ENCODE measurements at places on chromosomes 7 and 10.

- no peak for DNase-seq
Observed at GRCh38 chr10:129659508-129660268, 192.6 kb downstream of the MGMT start.

DNA sequence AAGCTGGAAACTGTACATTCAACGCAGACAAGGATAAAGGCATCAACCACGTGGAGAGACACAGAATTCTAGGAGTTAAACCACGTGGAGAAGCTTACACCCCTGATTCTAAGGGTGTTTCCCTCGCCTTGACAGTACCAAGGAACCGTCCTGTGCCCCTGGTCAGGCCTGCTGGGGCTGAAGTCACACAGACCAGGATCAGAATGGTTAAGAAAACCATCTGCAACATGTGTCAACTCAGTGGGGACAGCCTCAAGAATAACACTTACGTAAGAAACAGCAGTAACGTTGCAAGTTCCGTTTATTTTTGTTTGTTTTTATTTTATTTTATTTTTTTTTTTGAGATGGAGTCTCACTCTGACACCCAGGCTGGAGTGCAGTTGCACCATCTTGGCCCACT is 55.6 kb downstream of the CHST15 start:
- no peak for DNase-seq

DNA sequence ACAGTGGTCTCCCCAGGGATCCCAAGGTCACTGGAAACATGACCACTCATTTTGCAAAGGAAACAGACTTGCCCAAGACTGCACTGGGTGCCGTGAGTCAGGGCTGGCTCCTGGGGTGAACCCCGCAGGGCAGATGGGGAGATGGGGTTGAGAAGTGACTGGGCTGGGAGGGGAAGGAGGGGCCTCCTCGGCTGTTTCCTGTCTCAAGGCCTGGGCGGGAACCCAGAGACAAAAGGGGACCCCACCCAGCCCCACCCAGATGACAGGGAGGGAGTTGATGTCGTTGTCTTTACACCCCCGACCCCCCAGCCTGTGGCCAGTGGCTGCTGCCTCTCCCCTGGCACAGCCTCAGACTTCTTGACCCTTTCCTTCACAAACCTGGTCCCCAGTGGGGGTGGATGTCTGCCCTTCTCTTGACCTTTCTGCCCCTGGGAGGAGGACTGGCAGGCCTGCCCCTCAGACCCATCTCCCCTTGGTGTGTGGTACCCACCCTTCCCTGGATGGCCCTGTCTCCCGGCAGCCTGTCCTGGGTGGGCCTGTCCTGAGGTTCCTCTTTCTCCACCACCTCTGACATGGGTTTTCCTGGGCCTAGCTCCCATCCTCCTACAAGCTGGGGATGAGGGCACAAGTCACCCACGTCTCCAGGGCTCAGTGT is 1.4 kb downstream of the MYO1G start:
- no peak for DNase-seq

DNA sequence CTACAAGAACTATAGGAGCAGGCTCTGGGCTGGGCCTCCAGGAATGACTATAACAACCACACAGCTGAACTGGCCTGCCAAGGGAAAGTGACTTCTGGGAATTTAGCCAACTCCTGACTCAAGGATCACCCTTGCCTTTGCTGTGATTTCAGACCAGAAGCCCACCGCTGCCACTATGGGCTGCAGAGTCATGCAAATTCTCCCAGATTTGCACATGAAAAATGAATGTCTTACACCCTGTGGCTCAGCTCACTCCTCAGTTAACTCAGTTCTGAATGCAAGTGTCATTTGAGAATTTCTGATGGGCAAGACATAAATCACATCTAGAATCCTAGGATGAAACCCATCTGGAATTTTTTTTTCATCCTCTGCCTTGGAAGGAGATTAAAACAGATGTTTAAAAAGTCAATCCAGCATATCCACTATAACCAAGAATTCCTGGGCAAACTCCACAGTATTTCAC is 186.5 kb upstream of the BET1 start:
- peak; percentile 66 for DNase-seq

GRCh38 chr7:52540041-52540440 is 495.4 kb upstream of the POM121L12 start:
- DNase-seq = peak; percentile 1

- no peak for DNase-seq
Observed at GRCh38 chr10:71028066-71028465, 139.7 kb upstream of the PCBD1 start.

DNA sequence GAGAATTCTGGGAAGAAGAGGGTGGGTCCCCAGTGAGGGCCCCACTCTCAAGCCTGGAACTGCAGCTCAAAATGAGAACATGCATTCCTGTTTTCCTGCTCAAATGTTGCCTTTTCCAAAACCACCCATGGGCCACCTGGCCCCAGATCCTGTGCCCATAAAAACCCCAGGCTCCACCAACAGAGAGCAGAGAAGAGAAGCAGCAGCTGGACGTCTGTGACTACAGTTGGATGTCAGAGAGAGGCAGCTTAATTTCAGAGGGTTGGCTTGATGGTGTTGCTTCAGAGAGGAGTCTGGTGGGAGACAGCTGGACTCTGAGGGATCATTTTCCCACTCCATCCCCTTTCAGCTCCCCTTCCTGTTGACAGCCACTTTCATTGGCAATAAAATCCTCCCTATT is 256.4 kb downstream of the FZD1 start:
- DNase-seq = no peak

DNA sequence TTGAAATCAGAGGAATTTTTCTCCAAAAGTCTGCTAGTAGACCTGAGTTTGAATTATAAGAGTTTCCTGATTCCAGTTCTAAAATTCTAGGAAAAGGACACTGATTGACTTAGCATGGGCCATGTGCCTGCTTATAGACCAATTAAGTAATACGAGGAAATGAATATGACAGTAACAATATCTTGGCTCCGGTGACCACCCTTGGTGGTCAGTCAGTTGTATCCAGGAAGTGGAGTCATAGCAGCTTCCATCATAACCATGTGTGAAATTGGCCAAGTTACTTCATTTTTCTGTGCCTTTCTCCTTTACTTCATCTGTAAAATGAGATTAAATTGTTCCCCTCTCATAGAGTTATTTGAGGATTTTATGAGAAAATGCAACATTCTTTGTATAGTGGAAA is 66.9 kb downstream of the MTPAP start:
- DNase-seq = no peak

DNA sequence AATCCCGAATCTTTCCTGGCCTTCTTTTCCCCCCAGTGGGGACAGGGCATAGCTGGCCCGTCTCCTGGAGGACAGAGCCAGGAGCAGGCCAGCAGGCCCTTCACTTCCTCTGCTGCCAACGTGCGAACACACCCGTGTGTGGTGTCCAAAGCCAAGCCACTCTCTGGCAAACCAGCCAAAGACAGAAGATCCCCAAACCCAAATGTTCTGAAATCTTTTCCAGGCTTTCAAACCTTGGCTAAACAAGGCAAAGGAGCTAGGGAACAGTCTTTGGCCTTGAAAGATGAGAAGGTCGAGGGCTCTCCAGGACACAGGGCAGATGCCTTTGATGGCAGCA is 63.0 kb downstream of the PROSER2 start:
- DNase-seq = no peak

DNA sequence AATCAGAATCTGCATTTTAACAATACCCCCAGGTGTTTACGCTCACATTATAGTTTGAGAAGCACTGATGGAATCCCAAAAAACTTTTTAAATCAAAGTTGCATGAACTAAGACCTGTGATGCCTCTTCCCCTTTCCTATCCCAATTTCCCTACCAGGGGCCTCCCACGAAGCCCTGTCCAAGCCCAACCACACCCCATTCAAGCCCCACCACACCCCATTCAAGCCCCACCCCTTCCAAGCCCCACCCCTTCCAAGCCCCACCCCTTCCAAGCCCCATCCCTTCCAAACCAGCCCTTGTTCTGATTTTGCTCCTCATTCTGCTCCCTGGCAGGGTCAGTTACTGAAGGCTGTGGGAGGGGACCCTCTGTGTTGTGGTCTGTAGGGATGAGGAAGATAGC is 9.8 kb upstream of the AQP1 start:
- no peak for DNase-seq

DNA sequence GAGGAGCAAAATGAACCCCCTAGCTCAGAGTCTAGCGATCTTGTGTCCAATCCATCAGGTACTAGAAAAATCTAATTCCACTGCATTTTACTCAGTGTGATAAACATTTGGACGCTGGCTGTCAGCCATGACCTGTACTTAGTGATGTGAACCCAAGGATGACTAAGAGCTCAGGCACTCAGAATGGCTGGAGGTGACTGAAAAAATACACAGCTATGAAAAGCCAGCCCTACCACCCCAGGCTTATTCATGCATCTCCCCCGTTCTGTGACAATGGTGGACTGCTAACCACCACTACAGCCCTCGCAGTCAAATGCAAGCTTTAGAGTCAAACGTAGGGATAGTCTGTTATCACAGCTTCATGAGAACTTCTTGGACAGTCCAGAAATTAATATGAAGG is 14.9 kb downstream of the AFAP1L2 start:
- peak; percentile 64 for DNase-seq

DNA sequence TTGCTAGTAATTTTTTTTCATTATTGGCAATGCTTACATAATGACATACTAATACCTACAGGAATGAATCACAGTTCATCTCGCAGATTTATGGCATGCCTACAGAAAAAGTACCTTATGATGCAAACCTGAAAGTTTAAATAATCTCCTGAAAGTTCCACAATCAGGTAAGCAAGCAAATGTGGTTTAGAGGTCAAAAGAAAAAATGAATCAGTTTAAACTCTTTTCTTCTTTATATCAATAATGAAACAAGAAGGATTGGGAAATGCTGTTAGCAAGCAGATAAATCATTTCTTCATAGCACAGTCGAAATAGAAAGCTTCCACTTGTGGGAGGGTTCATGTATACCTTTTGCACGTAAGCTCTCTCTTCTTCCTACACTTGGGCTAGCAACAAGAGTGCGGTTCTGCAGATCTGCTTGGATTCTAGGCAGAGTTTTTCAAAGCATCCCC is 53.7 kb upstream of the MTPN start:
- peak; percentile 66 for DNase-seq

- DNase-seq = no peak
Observed at GRCh38 chr7:97014145-97014750, 8.9 kb downstream of the DLX6 start.

GRCh38 chr10:43648398-43649184 is at the start of gene ZNF32:
TSS of gene ZNF32 (minus strand) at chr10:43648881. CDS start at chr10:43646133, 2,748 bp downstream.
- peak; percentile 73 for DNase-seq

DNA sequence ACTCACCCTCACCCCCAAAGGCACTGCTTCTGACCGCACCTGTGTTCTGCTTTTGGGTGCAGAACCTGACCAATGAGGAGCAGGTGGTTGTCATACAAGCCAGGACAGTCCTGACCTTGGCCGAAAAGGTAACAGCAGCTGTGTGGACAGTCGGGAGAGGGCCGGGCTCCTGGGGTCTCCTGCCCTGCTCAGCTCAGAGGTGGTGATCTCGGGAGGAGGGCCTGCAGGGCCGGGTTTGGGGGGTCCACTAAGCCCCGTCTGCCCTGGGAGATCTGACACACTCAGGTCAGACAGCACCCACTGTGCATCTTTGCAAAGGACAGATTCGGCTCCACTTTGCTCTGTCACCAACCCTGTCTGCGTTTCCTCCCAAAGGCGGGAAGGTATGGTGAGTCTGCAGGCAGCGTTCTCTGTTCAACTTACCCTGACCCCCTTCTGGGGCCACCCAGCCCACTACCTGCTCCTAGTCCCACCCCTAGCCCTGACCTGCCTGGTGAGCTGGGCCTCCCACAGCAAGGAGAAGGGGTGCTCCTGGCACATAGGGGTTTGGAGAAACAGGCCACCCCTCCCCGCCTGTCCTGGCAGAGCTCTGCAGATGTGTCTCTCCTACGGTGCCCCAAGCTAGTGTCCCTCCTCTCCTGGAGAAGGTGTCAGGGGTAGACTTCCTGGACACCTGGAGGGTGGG is 33.7 kb upstream of the DPYSL4 start:
- no peak for DNase-seq

- DNase-seq = peak; percentile 11
Observed at GRCh38 chr7:127514499-127514898, 70.9 kb downstream of the GCC1 start.

- DNase-seq = no peak
Observed at GRCh38 chr7:127594490-127594889, 954 bp downstream of the FSCN3 start.

DNA sequence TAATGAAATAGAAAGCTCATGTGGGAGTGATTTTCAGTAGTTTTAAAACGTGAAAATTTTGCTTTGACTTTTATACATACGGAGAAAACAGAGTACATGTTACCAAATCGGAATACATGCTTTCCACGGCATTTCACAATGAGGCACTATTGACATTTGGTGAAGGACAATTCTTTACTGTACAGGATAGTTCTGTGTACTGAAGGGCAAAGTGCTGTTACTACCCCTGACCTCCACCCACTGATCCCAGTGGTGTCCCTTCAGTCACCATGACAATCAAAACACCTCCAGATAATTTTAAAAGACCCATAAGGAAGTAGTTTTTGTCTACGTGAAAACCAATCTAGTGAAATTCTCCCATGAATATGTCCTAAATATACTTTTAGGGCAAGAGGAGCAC is 33.1 kb upstream of the ANK3 start:
- DNase-seq = no peak

DNA sequence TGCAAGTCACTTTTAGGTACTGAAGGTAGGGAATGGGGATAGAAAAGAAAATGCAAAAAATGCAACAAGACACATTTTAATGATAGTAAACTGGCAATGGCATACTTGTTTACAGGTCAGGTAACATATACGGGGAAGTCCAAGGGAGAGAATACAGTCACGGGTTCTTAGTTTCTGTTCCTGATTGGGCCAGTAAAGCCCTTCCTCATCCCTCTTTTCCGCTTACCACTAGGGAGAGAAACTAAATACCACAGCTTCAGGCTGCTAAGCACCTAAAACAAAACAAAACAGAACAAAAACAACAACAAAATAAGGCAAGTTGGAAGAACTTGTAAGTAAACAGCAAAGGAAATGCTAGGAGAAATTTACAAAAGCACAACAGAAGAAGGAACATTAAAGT is 65.2 kb upstream of the OGDHL start:
- no peak for DNase-seq

DNA sequence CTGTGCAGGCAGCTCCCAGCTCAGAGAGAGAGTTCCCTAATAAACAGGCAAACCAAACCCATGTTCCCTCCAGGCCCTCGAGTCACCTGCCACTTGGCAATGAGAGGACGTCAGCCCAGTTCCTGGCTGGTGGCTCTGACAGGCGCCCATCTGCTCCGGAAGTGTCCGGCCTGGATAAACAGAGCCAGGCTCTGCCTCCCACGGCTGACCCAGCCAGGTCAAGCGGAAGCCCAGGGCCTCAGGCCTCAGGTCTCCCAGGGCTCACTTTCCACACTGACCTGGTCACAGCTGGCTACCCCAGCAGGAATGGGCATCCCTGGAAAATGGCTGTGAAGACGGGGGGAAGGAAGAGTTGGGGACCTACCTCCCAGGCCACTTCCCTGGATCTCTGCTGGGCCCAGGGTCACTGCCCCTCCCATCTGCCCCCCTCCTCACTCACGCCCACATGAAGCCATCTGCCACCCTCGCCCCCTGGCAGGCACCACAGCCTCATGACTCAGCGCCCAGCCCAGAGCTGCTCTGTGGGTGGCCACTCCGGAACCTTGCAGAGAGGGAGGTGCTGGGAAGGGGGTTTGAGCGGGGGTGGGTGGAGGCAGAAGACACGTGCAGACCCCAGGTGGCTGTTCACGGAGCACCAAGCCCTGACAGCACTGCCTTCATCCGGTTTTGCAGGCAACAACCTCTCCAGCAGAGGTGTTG is 37.4 kb upstream of the DUSP5 start:
- no peak for DNase-seq
